Activated naive CD8-positive, alpha-beta T cell treated with anti-CD3 and anti-CD28 coated beads, Interleukin-2, amount 50 U/mL, for 24 hours (primary cell): ENCODE measurements at places on chromosomes 13 and 19.

- peaks cover 77% of the 10 kb centered on the region for H3K27me3 ChIP-seq
- no peak for DNase-seq
- peaks cover 3% of the 10 kb centered on the region for H3K4me1 ChIP-seq
- H3K4me3 ChIP-seq = no peak overlapping the region
Measured at GRCh38 chr19:53961523-53962356, 997 bp upstream of the CACNG8 start.

DNA sequence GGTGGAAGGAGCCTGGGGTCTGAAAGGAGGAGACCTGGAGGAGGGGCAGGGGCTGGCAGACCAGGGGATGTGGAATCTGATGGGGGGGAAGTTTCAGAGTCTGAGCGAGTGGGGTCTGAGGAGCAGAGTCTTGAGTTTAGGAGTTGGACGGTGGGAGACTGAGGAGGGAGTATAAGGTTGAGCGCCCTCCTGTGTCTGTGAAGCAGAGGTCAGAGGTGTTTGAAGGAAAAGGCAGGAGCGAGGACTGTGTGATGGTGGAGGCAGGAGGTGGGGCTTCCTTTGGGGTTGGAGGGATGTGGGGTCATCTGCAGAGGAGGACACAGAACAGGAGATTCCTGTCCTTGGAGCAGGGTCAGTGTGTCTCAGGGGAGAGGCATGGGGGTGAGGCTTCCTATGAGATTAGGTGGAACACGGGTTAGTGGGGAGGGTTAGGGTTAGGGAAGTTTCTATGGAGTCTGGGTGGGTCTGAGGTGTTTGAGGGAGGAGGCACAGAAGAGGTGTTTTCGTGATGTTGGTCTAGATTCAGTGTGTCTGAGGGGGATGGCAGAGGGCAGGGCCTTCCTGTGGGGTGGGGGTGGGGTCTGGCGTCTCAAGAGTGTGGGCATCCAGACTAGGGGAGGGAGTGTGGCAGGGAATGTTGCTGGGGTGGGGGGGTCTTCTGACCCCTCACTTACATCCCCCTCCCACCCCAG, 8.3 kb downstream of the RYR1 start:
- H3K27me3 ChIP-seq = peaks cover 12% of the 10 kb centered on the region
- no peaks in the 10 kb centered on the region for H3K36me3 ChIP-seq
- H3K4me3 ChIP-seq = no peak overlapping the region
- no peaks in the 10 kb centered on the region for H3K4me1 ChIP-seq
- no peak for DNase-seq
- H3K27ac ChIP-seq = no peak overlapping the region

- H3K36me3 ChIP-seq = peaks cover 2% of the 10 kb centered on the region
- H3K4me3 ChIP-seq = no peak overlapping the region
- H3K27ac ChIP-seq = no peak overlapping the region
- DNase-seq = peak; percentile 30
- no peaks in the 10 kb centered on the region for H3K27me3 ChIP-seq
- H3K4me1 ChIP-seq = peaks cover 13% of the 10 kb centered on the region
Measured at GRCh38 chr19:55304279-55304978, 20.6 kb downstream of the BRSK1 start.

DNA sequence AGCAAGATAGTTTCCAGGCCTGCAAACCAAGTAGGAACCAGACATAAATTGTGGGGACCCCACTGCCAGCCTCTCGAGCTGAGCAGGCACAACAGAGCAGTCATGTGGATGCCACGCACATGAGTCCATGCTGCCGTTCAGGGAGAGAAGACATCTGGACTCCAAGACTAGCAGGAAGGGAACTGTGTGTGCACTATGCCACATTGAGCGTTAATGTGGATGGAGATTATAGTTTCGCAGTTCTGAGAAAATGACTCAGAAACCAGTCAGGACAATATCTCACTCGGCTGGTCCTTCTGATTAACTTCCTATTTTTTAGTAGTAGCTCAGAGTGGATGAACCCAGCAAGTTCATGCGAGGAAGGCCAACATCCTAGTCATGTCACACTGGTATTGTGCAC, 124.9 kb downstream of the CRYL1 start:
- H3K27ac ChIP-seq = no peak overlapping the region
- no peak for DNase-seq
- H3K27me3 ChIP-seq = no peaks in the 10 kb centered on the region
- no peak overlapping the region for H3K4me3 ChIP-seq
- no peaks in the 10 kb centered on the region for H3K36me3 ChIP-seq

DNA sequence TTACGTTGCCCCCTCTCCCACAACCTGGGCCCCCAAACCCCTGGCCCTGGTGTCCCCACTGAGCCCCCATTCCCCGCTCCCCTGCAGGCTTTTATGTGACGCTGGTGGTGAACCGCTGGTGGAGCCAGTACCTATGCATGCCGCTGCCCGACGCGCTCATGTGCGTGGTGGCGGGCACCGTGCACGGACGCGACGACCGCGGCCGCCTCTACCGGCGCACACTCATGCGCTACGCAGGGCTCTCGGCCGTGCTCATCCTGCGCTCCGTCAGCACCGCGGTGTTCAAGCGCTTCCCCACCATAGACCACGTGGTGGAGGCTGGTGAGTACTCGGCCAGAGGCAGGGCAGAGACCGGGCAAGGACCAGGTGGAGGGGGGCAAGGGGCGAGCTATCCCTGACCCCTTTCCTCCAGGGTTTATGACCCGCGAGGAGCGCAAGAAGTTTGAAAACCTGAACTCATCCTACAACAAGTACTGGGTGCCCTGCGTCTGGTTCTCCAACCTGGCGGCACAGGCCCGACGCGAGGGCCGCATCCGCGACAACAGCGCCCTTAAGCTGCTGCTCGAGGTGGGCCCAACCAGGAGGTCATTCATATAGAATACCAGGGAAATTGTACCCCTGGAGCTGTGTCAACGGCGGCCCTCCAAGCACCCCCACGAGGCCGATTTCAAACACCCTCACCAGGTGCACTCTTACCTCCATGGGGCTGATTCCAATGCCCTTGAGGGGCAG, 3.0 kb downstream of the BEST2 start:
- peaks cover 24% of the 10 kb centered on the region for H3K27me3 ChIP-seq
- no peak overlapping the region for H3K27ac ChIP-seq
- no peak overlapping the region for H3K4me3 ChIP-seq
- no peaks in the 10 kb centered on the region for H3K36me3 ChIP-seq

DNA sequence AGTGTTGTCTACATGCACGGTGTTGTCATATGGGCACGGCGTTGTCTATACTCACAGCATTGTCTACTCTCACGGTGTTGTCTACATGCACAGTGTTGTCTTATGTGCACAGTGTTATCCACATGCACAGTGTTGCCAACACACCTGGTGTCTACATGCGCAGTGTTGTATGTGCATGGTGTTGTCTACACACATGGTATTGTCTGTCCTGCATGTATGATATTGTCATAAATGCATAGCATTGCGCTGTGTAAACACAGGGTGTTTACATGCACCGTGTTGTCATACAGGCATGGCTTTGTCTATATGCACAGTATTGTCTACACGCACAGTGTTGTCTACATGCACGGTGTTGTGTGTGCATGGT, 6.8 kb downstream of the ADPRHL1 start:
- peaks cover 2% of the 10 kb centered on the region for H3K36me3 ChIP-seq
- no peak overlapping the region for H3K27ac ChIP-seq
- H3K27me3 ChIP-seq = no peaks in the 10 kb centered on the region
- H3K4me3 ChIP-seq = no peak overlapping the region
- H3K4me1 ChIP-seq = no peaks in the 10 kb centered on the region
- DNase-seq = no peak

DNA sequence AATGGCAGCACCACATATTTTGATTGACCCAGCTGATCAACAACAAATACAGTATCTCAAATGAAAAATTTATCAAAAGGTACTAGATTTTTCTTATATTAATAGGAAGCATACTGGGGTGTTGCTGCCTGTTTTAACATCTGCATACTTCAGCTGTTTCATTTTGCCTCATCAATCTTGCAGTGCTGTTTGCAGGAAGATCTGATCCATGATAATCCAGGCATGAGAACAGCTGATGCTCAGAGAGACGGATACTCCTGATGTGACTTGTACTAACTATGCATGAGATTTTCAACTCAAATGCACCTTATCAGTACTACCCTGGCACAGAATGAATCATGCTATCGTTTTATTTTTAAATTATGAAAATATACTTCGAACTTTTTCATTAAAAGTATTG, 2136.8 kb downstream of the PCDH9 start:
- no peak for DNase-seq
- no peak overlapping the region for H3K27ac ChIP-seq
- H3K4me3 ChIP-seq = no peak overlapping the region
- no peaks in the 10 kb centered on the region for H3K4me1 ChIP-seq
- H3K27me3 ChIP-seq = no peaks in the 10 kb centered on the region

DNA sequence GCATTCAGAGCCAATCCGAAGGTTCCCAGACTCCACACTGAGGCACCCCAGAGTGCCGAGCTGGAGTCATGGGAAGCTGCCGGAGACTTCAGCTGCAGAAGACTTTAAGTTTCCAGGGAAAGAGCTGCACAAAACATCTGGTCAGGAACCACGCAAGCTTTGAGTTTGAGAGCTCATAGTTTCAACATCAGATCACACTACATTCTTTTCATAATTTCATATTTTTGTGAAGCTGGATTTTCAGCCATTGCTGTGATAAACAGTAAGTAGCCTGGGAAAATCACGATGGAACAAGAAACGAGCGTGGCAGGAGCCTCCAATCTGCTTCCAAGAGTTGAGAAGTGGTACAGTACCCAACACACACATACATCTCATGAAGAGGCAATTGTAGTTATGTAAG, 25.5 kb upstream of the ATP12A start:
- H3K4me3 ChIP-seq = no peak overlapping the region
- peaks cover 1% of the 10 kb centered on the region for H3K4me1 ChIP-seq
- DNase-seq = no peak
- no peak overlapping the region for H3K27ac ChIP-seq

- no peaks in the 10 kb centered on the region for H3K4me1 ChIP-seq
- H3K4me3 ChIP-seq = no peak overlapping the region
- peaks cover 1% of the 10 kb centered on the region for H3K36me3 ChIP-seq
- H3K27me3 ChIP-seq = no peaks in the 10 kb centered on the region
- no peak for DNase-seq
- H3K27ac ChIP-seq = no peak overlapping the region
Measured at GRCh38 chr19:58368561-58369360, 6.2 kb upstream of the ZNF497 start.

DNA sequence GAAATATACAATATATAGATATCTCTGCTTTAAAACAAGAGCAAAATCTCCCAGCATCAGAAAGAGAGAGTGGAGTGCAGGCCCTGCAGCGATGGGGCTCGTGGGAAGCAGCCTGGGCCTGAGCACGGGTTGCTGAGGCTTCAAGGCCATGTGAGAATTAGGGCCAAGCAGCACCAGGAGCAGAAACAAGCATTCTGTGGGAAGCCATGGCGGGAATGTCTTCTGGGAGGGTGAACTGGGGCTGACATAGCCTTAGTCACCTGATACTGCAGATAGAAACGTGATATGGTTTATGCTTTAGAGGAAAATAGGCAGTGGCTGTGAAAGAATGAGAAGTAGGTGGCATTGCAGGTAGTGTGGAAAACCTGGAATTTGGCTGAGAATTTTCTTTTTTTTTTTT, 472.3 kb downstream of the IRS2 start:
- H3K4me1 ChIP-seq = no peaks in the 10 kb centered on the region
- no peak overlapping the region for H3K4me3 ChIP-seq
- no peaks in the 10 kb centered on the region for H3K36me3 ChIP-seq
- H3K27ac ChIP-seq = no peak overlapping the region
- DNase-seq = no peak

GRCh38 chr19:41945135-41945766, 13.9 kb downstream of the RABAC1 start:
- H3K4me1 ChIP-seq = peaks cover 70% of the 10 kb centered on the region
- no peaks in the 10 kb centered on the region for H3K36me3 ChIP-seq
- DNase-seq = peak; percentile 90
- H3K27ac ChIP-seq = peak overlapping the region; percentile 95
- peak overlapping the region; percentile 65 for H3K4me3 ChIP-seq

DNA sequence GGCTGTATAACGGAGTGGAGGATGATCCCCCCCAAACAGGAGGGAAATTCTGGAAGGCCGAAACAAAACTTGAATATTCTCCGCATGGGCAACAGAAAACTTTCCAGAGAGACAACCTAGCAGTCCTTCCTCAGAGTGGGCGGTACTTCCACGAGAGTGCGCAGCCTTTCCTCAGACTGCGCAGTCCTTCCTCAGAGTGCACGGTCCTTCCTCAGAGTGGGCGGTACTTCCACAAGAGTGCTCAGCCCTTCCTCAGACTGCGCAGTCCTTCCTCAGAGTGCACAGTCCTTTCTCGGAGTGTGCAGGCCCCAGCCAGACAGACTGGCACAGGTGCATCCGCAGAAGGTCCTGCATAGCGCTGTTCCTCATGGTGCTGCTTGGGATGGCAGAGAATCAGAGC, 12.7 kb upstream of the GALP start:
- DNase-seq = no peak
- peaks cover 12% of the 10 kb centered on the region for H3K4me1 ChIP-seq
- H3K4me3 ChIP-seq = no peak overlapping the region
- peaks cover 7% of the 10 kb centered on the region for H3K36me3 ChIP-seq
- no peak overlapping the region for H3K27ac ChIP-seq

GRCh38 chr19:8573316-8573715, 3.9 kb downstream of the MYO1F start:
- H3K36me3 ChIP-seq = peaks cover 6% of the 10 kb centered on the region
- H3K4me3 ChIP-seq = peak overlapping the region; percentile 25
- peak overlapping the region; percentile 7 for H3K27ac ChIP-seq
- no peak for DNase-seq
- peaks cover 85% of the 10 kb centered on the region for H3K4me1 ChIP-seq

- no peak overlapping the region for H3K27ac ChIP-seq
- no peaks in the 10 kb centered on the region for H3K27me3 ChIP-seq
- no peak for DNase-seq
- H3K4me1 ChIP-seq = no peaks in the 10 kb centered on the region
Measured at GRCh38 chr13:105990256-105990958, 545.1 kb downstream of the EFNB2 start.
